A549 treated with GW870086 at 1 μM for 4 hours (cell line): ENCODE measurements at places on chromosomes 11 and 22. TPM values are rescaled to one million over a fixed set of nuclear protein-coding genes. Genes with fewer than 3 reads are reported as not detected.

Gene APOL1
- total RNA-seq, result 11.4 to 17.7 TPM (median 15.9 TPM) in 5 replicates

Gene SLC25A18
- total RNA-seq, result 0.15 to 0.59 TPM (median 0.18 TPM) in 5 replicates

Gene SHISA8
- total RNA-seq, result 0.21 to 0.40 TPM (median 0.27 TPM) in 4 of 5 replicates, not detected in the other

Gene SCUBE2
- 0.31 to 0.89 TPM (median 0.75 TPM) in 5 replicates for total RNA-seq

Gene FGF4
- total RNA-seq, result not detected in 5 replicates

Gene CD3G
- total RNA-seq, result not detected in 5 replicates

Gene MB
- total RNA-seq, result 6.3 to 8.6 TPM (median 7.7 TPM) in 5 replicates

Gene CDC45
- total RNA-seq, result 24.0 to 27.8 TPM (median 26.5 TPM) in 5 replicates

Gene CD3E
- total RNA-seq, result not detected in 5 replicates

Gene FGF3
- not detected in 5 replicates for total RNA-seq

Gene LBHD1
- total RNA-seq, result 3.8 to 4.6 TPM (median 4.2 TPM) in 5 replicates

Gene CARD18
- not detected in 5 replicates for total RNA-seq

Gene OR52E4
- not detected in 5 replicates for total RNA-seq

Gene PATE2
- not detected in 5 replicates for total RNA-seq

Gene SCN4B
- total RNA-seq, result 0.02 to 0.11 TPM (median 0.03 TPM) in 3 of 5 replicates, not detected in the others

Gene SPI1
- 0.15 TPM in 1 of 5 replicates, not detected in the others for total RNA-seq

Gene BIRC3
- total RNA-seq, result 34.3 to 43.9 TPM (median 42.0 TPM) in 5 replicates

Gene UBE2L6
- total RNA-seq, result 35.0 to 43.1 TPM (median 41.4 TPM) in 5 replicates

Gene TPBGL
- total RNA-seq, result 0.06 to 0.27 TPM (median 0.16 TPM) in 4 of 5 replicates, not detected in the other

Gene UCP3
- total RNA-seq, result 0.97 to 3.0 TPM (median 1.4 TPM) in 5 replicates

Gene PPFIBP2
- total RNA-seq, result 11.3 to 15.5 TPM (median 13.5 TPM) in 5 replicates

Gene SIK2
- 5.2 to 6.7 TPM (median 5.8 TPM) in 5 replicates for total RNA-seq

Gene ALDH3B2
- total RNA-seq, result not detected in 5 replicates

Gene DLG2
- 0.28 to 0.30 TPM (median 0.29 TPM) in 4 of 5 replicates, not detected in the other for total RNA-seq
